ENCODE measurements at places on chromosomes 1 and 21.

DNA sequence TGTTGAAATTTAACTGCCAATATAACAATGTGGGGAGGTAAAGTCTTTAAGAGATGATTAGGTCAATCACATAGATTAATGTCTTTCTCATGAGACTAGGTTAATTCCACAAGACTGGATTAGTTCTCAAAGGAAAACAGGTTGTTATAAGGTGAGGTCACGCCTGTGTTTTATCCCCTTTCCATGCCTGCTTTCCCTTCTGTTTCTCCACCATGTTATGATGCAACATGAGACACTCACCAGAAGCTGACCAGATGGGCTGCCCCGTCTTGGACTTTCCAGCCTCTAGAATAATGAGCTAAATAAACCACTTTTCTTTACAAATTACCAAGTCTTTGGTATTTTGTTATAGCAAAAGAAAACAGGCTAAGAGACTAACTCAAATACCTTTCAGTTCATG lies 70.8 kb downstream of the DDAH1 start:
- no peak for DNase-seq

DNA sequence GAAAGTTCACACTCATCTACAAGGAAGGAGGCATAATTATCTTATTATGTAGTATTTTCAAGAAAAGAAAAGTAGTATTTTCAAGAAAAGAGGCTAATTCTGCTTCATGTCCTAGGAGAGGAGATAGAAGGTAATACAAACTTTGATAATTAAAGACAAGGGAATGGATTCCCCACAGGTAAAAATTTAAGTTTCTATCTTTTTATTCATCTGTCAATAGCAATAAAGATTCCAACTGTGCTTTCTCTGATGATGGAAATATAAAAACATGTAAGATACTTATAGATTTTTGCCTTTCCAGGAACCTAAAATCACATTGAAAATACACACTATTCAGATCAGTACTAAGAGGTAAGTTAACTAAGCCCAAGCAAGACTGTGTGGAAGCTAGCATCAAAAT lies at the start of gene OR2M2:
Gene OR2M2, plus strand, starts transcription at position 301 of the 400 bp plus-strand sequence. CDS start 5,165 bp downstream, outside the sequence.
- DNase-seq = no peak

DNA sequence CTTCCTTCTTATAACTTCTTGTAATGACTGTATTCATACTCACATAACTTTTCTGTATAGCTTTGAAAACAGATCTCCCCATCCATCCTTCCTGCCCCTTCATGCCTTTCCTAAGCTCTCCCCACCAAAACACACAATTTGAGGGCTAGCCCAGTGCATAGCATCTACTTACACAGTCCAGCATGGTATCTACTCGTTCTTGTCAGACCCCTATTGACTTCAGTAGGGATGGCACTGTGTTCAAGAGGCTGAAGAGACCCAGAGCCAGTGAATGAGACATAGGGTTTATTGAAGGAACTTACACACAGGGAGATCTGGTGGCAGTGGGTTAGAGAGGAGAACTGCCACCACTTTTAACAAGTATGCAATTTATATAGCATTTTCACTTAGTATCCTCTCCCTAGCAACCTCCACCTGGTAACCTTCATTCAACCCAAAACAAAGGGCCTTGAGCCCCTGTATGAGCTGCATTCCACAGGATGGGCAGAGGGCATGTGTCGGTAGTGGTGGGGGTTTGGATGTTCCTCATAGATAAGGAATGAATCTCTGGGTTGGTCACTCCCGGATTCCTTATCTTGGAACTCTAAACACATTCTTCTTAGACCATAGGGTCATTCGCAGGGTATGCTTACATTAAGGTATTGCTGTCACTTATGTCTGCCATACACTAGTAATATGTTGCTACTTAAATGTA lies 64.9 kb upstream of the GNG12 start:
- no peak for DNase-seq

DNA sequence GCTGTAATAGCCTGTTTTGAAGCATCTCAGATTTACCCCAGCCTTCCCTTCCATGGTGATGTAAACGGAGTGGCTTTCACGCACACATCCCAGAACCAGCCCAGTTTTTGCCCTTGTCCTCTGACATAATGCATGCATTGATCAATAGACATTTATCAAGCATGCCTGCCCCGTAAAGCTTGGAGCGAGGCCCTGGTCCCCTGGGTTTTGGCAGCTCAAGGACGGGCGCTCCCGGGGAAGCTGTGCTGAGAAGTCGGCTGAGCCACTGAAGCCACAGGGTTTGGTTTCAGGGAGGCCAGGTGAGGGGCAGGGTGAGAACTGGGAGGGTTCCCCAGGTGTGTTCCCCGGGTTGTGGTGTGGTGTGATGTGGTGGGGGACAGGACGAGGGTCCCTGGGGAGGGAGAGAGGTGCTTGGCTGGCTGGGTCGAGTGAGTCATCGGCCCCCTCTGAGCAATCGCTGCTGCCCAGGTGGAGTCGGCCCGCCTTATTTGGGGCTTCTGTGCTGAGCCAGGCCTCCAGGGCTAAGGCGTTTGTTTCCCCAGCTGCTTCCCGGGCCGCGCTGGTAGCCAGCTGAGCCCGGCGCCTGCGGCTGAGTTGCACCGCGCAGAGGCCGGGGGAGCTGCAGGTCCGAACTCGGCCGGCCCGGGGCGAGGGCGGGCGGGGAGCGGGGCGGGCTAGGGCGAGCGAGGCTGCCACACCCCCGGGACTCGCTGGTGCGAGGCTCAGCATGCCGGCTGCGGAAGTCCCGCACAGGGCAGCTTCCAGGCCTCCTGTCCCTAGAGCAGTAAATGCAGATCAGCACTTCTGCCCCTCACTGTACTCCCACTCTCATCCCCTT lies 23.6 kb downstream of the ATP2B4 start:
- peak; percentile 65 for DNase-seq

GRCh38 chr1:57784356-57784755 lies 360.5 kb upstream of the DAB1 start:
- DNase-seq = no peak

GRCh38 chr1:66439031-66439740 lies 94.8 kb upstream of the SGIP1 start:
- peak; percentile 65 for DNase-seq

GRCh38 chr1:32353431-32353830 lies 8.9 kb downstream of the FAM229A start:
- no peak for DNase-seq

GRCh38 chr1:98176936-98177335 lies 256.1 kb upstream of the DPYD start:
- DNase-seq = no peak

DNA sequence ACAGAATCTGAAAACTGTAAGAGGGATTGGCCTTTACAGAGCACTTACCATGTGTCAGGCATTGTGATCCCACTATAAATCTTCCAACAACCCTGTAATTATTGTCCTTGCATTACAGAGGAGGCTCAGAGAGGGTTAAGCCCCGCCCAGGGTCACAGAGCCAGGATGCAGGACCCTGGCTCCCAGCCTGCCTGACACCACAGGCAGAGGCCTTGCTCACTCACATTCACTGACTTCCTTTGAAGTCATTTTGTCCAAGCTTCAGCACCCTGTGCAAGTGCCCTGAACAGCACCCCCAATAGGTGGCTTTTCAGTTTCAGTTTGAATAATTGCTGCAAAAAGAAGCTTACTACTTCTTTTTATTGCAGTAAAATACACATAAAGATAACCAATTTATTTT lies 256.8 kb upstream of the NFIA start:
- no peak for DNase-seq

DNA sequence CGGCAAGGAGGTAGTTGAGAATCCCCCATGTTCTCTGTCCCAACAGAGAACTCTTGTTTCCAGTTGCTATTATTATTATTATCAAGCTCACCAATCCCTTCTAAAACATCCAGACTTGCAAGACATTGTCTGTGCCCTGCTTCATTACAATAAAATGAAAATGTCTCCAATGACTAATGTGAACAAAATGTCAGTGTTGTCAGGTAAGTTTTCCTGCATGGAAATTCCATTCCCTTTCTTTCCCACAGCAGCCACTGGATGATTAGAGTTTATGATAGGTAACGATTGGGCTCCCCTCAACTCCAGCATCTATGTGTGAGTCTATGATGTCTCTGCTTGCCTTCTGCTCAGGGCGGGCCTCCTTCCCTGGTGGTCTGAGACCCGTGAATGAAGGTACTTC lies 8.9 kb upstream of the DYRK1A start:
- DNase-seq = no peak

Data from adipocyte (in vitro differentiated cells).